ENCODE measurements at places on chromosomes 1 and 21. TPM values are rescaled to one million over a fixed set of nuclear protein-coding genes. Genes with fewer than 3 reads are reported as not detected.

PPOX gene
- 12.8 TPM for total RNA-seq

CELA2A gene
- total RNA-seq = not detected

FAM89A gene
- 5.6 TPM for total RNA-seq

DLGAP3 gene
- 0.83 TPM for total RNA-seq

TFF2 gene
- not detected for total RNA-seq

NTMT2 gene
- total RNA-seq = not detected

All from esophagus muscularis mucosa (tissue), 4 donors.